ENCODE measurements at places on chromosomes 3 and 15.

GRCh38 chr3:147582642-147583041 is 173.5 kb downstream of the ZIC1 start:
- no peak for DNase-seq

GRCh38 chr15:94417501-94418293 is 186.3 kb downstream of the MCTP2 start:
- no peak for DNase-seq

- no peak for DNase-seq
Observed at GRCh38 chr3:172564499-172564898, 41.3 kb upstream of the TNFSF10 start.

GRCh38 chr3:122074621-122075265 is 19.6 kb downstream of the CD86 start:
- DNase-seq, result no peak

GRCh38 chr3:195195321-195196209 is 75.4 kb downstream of the XXYLT1 start:
- no peak for DNase-seq

Data from NCI-H1417 treated with DMSO at 0.1 percent for 48 hours (cell line).